Activated T-helper 9 cell treated with anti-CD3 and anti-CD28 coated beads, Interleukin-2, amount 50 U/mL, for 16 hours (primary cell): ENCODE measurements at places on chromosomes 11 and 22.

DNA sequence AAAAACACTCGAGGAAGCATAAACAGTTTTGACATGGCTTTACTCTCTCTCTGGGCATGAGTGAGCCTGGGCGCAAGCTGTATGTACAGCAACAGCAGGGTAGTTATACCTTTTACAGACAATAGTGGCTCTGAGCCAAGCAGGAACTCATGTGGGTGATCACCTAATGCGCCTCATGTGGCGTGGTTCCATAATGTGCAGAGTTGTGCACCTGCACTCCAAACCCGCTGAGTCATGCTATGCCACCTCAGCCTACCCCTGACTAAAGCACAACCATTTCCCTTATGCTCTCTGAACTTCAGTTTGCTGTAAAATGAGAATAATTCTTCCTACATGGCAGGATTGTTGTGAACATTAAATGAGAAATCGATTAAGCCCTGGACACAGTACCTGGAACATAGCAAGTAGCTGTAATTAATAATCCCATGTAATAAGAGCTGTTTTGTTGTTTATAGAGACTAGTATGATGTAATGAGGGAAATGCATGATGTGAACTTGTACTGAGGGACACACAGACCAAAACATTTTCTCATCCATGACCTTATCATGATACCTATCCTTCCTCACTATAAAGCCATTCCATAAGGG, 71.6 kb downstream of the CCDC34 start:
- no peak for DNase-seq

DNA sequence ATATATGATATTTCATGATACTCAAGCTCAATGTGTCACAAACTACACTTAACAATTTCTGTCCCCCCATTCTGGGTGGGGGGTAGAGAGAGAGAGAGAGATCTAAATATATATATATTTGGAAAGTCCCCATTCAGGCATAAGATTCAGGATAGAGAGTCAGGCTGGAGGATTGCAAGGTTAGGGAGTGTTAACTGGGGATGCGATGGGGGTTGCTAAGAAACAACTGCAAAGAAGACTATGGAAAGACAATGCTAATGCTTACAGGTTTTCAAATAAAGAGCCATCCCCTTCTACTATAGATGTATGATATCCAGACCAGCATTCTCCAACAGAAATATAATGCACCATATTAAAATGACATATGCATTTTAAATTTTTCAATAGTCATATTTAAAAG, 79.2 kb upstream of the OR5AK2 start:
- no peak for DNase-seq

- DNase-seq: peak; percentile 87
Measured at GRCh38 chr22:37566903-37567798, 6.9 kb downstream of the CDC42EP1 start.

DNA sequence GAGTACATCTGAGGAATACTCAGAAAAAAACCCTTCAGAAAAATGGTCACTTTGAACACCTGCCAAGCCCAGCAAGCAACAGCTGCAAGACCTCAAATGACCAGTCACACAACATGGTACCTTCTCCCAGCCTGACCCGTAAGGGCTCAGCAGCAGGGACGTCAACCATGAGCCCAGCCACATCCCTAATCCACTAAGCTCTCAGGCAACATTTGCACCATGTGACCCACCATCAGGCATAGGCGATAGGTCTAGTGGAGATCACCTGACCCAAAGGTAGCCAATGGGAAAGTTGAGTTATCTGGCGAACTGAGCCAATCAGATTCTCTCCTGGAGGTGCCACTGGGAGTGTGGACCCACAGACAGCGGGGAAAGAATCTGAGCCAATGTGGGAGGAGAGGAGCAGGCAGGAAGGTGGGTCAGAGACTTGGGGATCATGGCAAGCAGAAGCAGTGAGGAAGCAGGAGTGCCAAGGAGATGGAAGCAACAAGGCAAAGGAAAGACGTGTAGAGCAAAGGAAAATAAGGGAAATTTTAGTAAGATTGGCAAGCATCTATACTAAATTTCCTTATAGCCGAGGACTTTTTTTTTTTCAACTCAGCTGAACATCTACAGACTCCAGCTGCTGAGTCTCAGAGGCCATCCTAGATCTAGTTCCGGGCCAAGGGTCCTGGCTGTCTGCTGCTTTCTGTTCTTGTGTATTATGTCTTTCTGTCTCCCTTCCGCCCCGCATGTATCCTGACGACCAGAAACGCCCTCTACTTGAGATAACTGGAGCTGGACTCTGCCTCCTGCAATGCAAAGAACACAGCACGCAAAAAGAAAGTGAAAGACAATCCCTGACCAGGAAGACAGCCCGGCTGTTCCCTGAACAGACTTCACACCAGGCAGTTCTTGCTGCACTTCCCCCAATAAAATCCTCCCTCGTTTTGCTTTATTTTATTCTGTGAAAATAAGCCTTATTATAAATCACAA, 11.0 kb upstream of the PLAAT2 start:
- no peak for DNase-seq

DNA sequence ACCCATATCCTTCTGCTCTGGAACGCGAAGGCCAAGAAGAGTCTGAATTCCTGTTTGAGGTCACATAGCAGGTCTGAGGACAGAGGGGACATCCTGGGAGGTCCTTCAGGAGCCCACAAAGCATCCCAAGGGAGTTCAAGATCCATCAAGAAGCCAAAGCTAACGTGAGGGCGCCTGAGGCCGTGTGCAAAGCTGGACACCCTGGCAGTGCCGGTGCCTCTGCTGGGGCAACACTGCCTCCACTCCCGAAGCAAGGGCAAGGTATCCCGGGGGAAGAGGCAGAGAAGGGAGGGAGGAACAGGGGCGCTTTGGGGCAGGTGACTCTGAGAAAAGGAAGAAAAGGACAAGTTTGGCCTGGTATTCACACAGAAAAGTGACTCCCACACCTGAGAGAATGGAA, 50.3 kb upstream of the CDON start:
- no peak for DNase-seq

GRCh38 chr11:71237853-71238252, 14.5 kb downstream of the SHANK2 start:
- DNase-seq: no peak

DNA sequence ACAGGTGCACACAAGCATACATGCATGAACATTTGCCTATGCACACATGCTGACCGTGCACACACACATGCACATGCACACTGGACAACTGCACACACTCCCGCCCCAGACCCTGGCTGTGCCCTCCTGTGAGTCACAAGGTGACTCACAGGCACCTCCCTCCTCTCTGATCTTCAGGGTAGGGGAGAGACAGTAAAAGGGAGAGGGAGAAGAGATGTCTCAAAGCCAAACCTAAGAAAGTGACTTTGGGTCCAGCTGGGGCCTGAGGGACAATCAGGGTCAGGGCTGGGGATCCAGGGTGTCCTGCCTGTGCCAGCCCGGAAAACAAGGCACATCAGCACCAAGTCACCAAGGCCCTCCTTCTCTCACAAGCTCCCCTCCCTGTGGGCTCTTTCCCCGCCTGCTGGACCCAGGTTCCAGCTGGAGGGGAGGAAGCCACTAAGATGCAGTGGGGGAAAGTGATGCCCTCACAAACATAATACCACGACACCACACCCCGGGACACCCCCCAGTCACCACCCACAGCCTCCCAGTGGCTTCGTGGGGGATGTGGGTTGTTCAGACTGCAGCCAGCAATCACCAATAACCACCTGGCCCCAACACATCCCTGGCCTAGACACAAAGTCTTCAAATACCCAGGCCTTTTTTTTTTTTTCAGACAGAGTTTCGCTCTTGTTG, 39.3 kb downstream of the PDGFB start:
- DNase-seq: no peak

DNA sequence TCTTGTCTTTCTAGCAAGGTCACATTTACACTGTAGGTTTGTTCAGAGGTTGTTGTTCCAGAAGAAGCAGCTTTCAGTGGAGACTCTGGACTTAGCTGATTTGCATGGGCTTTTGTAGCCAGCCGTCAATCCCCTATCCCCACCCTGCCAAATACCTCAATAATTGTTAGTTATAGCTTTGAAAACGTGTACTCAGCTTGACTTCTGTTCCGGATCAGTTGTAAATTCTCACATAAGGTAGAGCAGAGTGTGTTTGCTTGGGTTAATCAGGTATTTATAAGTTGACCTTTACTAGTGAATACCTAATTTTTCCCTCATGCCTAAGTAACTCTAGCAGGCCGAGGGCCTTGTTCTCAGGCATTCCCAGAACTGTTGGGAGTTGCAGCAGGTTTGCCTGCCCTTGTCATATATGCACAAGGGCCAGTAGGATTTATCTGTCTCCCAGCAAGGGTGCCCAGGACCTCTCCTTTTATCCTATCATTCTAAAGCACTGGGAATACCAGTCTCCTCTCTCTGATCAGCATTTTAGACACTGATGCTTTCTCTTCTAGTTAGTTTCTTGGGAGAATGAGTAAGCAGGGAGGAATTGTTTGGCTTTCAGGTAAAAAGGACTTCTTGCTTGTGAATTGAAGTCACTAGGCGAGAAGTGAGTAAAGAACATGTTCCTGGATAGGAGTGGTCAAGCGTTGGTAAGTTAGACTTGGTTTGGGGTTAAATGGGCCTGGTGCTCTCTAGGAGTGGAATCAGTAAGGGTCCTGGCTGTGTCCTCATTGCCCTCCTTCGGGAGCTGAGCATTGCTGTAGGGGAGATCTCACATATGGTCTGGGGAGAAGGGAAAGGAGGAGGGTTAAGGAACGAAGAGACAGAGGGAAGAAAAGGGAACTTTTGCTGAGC, 22.1 kb downstream of the STIM1 start:
- no peak for DNase-seq

DNA sequence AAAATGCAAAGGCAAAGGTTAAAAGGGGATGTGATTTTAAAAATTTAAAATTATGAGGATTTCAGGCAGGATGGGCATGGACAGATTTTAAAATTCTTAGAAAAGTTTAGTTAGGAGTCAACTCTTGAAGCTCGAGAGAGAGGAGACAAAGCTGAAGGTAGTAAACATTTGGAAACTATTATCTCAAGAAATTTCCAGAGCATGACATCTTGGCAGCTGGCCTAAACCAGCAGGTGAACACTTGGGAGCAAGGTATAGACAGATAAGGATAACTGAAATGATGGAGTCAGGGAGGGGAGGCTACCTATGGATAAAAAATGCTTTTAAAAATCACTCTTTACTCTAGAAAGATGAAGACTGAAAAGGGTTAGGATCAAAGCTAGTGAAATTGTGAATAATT, 13.7 kb downstream of the POU2AF3 start:
- no peak for DNase-seq

- DNase-seq: no peak
Measured at GRCh38 chr11:114200351-114201133, 95.7 kb upstream of the NNMT start.

DNA sequence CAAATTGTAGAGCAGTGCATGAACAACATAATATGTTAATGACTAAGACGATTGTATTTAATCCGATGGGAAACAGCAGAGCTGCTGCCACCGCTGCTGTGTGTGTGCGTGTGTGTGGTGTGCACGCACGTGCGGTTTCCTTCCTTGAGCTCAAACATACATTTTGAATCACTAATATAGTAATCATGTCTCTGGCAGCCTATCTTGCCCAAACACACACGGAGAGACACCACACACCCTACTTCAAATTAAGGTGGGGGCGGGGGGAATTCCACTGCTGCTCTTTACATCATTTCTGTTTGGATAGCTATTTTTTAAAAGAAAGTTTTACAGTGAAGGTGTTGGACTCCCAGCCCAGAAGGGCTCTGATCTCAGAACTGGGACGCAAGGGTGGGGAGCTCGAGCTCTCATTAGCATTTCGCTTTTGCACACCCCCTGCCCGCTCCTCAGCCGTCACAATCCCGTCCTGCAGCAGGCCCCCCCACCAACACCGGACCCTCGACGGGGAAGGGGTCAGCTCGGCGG, 651 bp upstream of the FAM83F start:
- DNase-seq: peak; percentile 19

DNA sequence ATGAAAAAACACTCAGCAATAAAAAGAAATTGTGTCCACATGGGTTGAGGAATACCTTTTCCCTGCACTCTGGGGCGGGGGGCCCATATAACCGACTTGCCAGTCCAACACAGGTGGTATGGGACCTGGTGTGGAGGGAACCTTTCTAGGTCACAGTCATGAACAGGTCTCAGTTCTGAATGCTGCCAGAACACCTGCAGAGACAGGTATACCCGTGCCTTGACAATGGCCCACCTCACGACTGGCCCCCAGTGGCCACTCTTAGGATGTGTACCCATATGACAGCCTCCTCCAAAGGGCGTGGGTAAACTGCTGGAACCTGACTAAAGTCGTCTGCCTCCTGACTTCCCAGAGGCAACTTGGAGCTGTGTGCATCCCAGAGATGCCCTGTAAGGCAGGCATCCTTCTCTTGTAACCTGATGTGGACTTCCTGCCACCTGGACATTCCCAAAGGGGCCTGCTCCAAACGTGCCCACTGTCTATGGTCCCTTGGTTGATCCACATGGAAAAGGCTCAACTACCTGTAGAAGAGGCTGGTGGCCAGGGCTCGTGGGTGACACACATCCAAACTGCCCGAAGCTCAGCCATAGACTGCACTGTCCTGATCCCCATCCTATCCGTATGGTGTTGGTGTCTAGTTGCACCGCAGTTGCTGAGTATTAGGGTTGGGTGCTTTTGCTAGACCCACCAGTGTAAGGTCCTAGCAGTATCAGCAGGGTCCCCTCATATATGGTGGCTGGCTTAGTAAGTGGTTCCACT, 859.3 kb downstream of the BRD1 start:
- DNase-seq: no peak

- DNase-seq: no peak
Measured at GRCh38 chr11:88979641-88980040, 86.1 kb downstream of the GRM5 start.
